ENCODE measurements at places on chromosomes 5 and 9. TPM values are rescaled to one million over a fixed set of nuclear protein-coding genes. Genes with fewer than 3 reads are reported as not detected.

DNA sequence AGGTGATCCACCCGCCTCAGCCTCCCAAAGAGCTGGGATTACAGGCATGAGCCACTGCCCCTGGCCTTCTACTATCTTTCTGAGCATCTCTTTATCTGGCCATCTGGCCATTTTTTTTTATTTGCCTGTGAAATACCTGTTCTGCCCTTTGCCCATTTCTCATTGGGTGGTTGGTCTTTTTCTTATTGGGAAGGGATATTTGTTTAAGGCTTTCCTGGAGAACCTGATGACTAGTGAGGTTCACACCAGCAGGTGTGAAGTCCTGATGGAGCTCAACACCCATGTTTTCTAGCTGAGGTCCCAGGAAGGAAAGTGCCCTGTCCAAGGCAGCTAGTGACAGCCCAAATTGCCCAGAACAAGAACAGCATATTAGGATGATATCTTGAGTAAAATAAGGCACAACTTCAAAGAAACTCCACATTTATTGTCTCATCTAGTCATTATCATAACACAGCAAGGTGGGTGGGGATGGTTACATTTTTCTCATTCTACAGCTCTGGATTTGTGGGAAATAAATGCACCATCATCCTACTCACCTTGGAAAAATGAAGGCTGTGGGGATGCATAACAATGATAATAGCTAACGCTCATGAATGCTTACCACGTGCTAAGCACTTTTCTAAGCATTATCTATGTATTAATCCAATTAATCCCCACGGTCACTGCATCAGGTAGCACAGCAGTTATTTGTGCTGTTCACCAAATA lies 20.3 kb downstream of the SLC36A3 start:
- peaks cover 8% of the 10 kb centered on the region for H3K27me3 ChIP-seq
- no peak overlapping the region for H3K4me3 ChIP-seq
- peaks cover 7% of the 10 kb centered on the region for H3K4me1 ChIP-seq

DNA sequence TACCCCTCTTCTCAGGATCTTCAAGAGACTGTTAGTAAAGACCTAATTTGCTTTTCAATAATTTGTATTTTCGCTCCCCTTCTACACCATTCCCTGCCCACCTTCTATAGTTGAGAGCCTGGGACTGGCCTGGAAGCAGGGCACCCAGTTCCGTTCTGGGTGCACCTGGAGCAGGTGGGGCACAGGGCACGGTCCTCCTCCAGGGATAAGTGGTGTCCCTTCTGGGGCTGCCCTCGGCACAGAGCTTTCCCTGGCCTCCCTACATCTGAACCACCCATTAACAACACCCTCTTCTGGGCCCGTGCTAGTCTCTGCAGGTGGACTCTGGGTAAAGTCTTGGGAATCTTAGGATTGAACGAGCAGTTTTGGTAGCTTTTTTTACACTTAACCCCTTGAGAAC lies 92.8 kb upstream of the PANK3 start:
- no peaks in the 10 kb centered on the region for H3K36me3 ChIP-seq
- no peak overlapping the region for H3K27ac ChIP-seq
- no peaks in the 10 kb centered on the region for H3K27me3 ChIP-seq

- H3K4me3 ChIP-seq, result no peak overlapping the region
- no peak overlapping the region for H3K27ac ChIP-seq
- H3K36me3 ChIP-seq, result no peaks in the 10 kb centered on the region
- peak; percentile 51 for DNase-seq
These were observed 109.9 kb downstream of the EDIL3 start for GRCh38 chr5:84274585-84275468.

DNA sequence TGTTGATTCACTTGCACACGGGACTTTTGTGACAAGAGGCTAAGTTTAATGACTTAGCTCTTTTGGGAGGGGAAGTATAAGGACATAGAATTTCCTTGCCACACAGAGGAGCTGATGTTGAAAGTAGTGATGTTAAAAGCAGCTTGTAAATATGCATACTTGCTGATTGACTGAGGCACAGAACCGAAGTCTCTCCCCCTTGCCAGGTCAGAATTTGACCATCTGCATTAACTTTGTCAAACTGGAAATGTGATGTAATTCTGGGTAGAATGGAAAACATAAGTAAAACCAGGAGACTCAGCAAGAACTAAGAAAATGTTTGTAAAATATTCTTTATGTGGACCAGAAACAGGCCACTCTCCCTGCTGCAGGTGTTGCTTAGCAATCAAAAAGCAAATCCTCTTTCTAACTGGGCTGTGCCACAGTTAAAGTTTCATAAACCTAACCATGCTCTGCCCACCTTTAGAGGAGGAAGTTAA lies 284.2 kb downstream of the NR3C1 start:
- no peak overlapping the region for H3K4me3 ChIP-seq
- peak overlapping the region; percentile 52 for H3K27ac ChIP-seq
- H3K4me1 ChIP-seq, result peaks cover 42% of the 10 kb centered on the region
- H3K27me3 ChIP-seq, result no peaks in the 10 kb centered on the region
- H3K36me3 ChIP-seq, result peaks cover 28% of the 10 kb centered on the region

DNA sequence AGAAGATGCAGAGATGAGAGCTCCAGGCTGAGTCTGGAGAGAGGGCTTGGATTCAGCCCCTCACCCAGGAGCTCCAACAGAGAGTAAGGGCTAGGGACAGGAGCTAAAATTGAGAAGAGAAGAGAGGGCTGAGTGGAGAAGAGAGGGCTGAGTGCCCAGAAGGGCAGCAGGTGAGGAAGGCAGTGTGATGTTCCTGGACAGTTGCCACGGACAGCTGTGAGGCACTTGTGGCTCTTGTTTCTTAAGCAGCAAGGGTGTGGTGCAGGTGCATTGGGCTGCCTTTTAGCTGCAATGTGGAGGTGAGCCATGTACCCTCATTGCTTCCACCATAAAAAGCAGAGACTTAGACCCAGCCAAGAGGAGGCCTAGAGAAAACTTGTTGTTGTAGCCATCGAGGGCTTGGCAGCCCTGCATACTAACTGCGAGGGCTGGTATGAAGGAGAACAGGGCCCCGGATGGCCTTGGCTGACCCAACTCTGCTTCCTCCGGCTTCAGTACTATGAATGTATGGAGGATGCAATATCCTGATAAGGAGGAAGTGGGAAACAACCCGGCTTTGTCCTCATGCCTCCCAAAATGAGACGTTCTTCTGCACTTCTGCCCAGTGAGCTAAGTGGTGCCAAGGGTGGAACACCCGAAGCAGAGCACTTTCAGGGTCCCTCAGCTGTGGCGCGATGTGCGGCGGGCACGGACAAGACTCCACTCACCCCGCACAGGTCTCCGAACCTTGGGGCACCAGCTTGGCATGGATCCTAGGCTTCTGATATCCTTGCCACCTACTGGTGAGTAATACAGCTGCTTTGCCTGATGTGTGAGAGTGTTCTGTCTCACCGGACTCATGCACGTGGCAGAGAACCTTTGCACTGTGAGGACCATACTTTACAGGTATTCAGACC lies 65.2 kb downstream of the LRRC70 start:
- H3K4me3 ChIP-seq, result no peak overlapping the region
- DNase-seq, result no peak
- H3K27ac ChIP-seq, result no peak overlapping the region

GRCh38 chr9:91647371-91647770 lies 223.7 kb upstream of the NFIL3 start:
- H3K4me1 ChIP-seq, result no peaks in the 10 kb centered on the region
- no peaks in the 10 kb centered on the region for H3K36me3 ChIP-seq
- no peaks in the 10 kb centered on the region for H3K27me3 ChIP-seq
- no peak for DNase-seq
- H3K4me3 ChIP-seq, result no peak overlapping the region
- no peak overlapping the region for H3K27ac ChIP-seq

- H3K4me1 ChIP-seq, result no peaks in the 10 kb centered on the region
- H3K36me3 ChIP-seq, result no peaks in the 10 kb centered on the region
- H3K27me3 ChIP-seq, result no peaks in the 10 kb centered on the region
- no peak for DNase-seq
- H3K27ac ChIP-seq, result no peak overlapping the region
These were observed 40.1 kb upstream of the CCNH start for GRCh38 chr5:87452837-87453236.

DNA sequence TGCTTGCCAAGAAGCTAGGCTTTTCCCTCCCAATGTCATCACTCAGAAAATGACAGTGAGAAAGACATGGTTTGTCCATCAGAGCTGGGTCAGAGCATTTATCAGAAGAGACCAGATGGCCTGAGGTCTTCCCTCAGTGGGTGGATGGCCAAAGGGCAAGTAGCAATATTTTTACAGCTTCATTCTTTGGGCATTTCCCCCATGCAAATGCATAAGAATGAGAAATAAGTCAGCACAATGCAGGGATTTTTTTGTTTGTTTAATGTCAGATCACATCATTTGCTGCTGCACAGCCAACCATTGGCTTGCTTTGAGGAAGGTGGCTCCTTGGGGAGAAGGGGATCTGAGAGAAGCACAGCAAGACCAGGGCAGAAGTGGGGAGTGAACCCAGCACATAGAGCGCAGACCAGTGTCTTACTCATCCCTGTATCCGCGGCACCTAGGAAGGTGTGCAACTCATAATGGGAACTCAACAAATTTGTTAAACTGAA lies 209.6 kb downstream of the SEMA6A start:
- peaks cover 7% of the 10 kb centered on the region for H3K27me3 ChIP-seq
- H3K4me1 ChIP-seq, result peaks cover 10% of the 10 kb centered on the region
- DNase-seq, result no peak
- H3K4me3 ChIP-seq, result no peak overlapping the region
- H3K27ac ChIP-seq, result no peak overlapping the region

DNA sequence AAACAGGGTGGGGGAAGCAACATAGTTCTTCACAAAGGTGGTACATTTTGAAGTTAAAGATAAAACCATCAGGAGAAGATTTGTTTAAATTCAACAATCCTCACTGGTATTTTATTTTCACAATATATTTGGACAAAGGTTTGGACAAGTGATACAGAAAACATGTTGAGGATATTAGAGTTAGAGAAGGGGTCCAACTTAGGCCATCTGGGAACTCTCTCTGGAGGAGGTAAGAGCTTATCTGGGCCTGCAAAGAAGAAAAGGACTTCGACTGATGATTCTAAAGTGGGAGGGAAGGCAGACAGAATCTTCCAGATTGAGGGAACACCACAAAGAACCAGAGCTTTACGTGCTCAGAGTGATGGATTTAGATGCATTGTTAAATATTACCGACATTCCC lies 58.5 kb downstream of the SGCD start:
- DNase-seq, result no peak
- H3K36me3 ChIP-seq, result no peaks in the 10 kb centered on the region
- no peaks in the 10 kb centered on the region for H3K4me1 ChIP-seq
- H3K27ac ChIP-seq, result no peak overlapping the region
- no peak overlapping the region for H3K4me3 ChIP-seq
- H3K27me3 ChIP-seq, result no peaks in the 10 kb centered on the region

DNA sequence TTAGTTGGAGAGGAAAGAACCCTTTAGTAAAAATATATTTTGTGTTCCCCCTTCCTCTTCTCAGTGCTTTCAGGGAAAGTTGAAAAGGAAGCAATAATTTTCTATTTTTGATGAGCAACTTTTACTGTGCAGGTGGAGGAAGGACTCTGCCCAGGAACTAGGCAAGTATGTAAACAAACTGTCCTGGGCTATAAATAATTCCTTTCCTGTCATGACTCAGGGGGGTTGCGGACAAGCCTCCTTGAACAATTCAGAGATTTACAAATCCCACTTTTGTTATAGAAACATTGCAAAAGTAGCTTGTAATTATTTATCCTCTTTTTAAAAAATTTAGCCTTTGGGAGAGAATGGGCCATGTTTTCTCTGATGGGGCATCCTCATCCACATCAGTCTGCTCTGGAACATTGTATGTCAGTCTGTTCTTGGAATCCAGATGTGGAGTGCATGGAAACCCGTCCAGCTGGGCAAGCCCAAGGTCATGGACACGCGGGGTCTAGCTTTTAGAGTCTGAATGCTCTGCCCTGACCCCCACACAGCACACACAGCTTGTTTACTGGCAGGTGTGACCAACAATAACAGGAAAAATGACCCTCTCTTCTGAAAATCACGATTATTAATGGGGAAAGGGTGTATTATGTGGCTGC lies 127.6 kb downstream of the GADD45G start:
- no peaks in the 10 kb centered on the region for H3K27me3 ChIP-seq
- H3K27ac ChIP-seq, result no peak overlapping the region
- H3K36me3 ChIP-seq, result no peaks in the 10 kb centered on the region
- DNase-seq, result no peak
- no peak overlapping the region for H3K4me3 ChIP-seq

The HARS1 gene
- 52.5 TPM for total RNA-seq

The LRRC26 gene
- total RNA-seq, result 1.1 TPM

The TBC1D2 gene
- 11.4 TPM for total RNA-seq

The HAND1 gene
- total RNA-seq, result not detected

The CAMK2A gene
- 0.14 TPM for total RNA-seq

Measured in WTC11 (cell line).